Epithelial cell of proximal tubule (primary cell): ENCODE measurements at places on chromosomes 5 and 9. TPM values are rescaled to one million over a fixed set of nuclear protein-coding genes. Genes with fewer than 3 reads are reported as not detected.

- no peak for DNase-seq
Observed at GRCh38 chr5:6453937-6454560, 5.4 kb downstream of the UBE2QL1 start.

- DNase-seq: no peak
Observed at GRCh38 chr5:142491270-142491669, 166.4 kb upstream of the SPRY4 start.

GRCh38 chr5:95564450-95564849, 9.5 kb downstream of the ARSK start:
- DNase-seq: no peak

- DNase-seq: no peak
Observed at GRCh38 chr5:17816944-17817343, 182.7 kb downstream of the TAF11L14 start.

Gene C5orf34
- 3.6 and 6.9 TPM in 2 replicates for total RNA-seq

Gene SPATA31A5
- total RNA-seq: not detected in 2 replicates
